ENCODE measurements at places on chromosomes 1 and 21.
A peak's percentile ranks its signal among the peaks of the same experiment; 100 is the strongest.

DNA sequence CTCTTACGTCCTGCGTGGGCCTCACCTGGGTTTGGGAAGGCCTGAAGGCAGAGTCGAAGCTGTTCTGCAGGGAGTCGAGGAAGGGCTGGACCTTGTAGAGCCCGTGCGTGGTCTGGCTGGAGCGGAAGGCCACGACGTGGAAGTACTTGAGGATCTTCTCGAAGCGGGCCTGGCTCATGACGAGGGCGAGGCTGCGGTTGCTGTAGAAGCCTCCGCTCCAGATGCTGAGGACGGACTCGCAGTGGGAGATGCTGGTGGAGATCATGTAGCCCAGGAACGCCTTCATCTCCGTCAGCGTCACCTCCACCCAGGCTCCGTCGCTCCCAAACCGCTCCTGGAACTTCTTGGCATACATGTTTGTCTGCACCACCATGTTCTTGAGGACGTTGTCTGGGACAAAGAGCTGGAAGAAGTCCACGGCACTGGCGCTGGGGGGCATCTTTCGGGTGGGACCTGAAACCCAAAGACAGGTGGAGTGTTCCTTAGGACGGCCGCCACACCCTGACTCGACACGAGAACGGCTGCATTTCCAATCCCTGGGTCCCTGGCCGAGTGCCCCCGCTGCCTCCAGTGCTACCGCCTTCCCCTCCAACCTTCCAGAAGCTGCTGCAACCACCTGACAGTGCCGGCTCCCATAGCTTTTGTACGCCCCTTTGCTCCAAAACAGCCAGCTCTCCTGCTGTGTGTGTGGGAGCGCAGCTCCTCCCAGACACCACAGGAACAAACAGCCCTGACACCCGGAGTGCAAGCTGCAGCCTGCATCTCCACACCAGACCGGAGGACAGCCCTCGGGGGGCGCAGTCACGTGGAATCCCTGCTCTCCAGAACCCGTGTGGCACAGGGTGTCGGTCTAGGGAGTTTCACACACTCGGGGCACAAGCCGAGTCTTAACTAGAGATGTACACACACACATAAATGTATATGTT lies 69.0 kb downstream of the PGBD5 start:
- peak; percentile 1 for DNase-seq

GRCh38 chr21:27221077-27221476 lies 254.2 kb upstream of the ADAMTS5 start:
- DNase-seq, result no peak

DNA sequence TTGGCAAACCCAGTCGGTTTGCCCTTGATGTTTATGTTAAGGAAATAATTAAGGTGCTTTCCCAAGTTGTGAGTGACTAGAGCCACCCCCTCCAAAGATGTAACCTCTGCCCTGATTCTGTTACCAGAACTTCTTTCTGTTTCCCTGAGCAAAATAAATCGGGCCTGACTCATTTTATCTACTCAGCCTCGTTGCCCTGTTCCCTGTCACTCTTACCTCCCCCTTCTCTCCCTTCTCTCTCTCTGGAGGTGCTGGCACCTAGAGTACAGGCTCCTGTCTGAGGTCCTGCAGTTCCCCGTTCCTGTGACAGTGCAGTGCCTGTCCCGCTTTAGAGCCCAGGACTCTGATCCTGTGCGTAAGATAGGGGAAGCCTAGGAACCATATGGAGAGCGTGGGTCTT lies 35.4 kb downstream of the CXADR start:
- DNase-seq, result no peak

- no peak for DNase-seq
Observed at GRCh38 chr1:63775418-63776127, 1.8 kb downstream of the ROR1 start.

GRCh38 chr1:240792915-240793529 lies 181.1 kb upstream of the GREM2 start:
- DNase-seq, result no peak

DNA sequence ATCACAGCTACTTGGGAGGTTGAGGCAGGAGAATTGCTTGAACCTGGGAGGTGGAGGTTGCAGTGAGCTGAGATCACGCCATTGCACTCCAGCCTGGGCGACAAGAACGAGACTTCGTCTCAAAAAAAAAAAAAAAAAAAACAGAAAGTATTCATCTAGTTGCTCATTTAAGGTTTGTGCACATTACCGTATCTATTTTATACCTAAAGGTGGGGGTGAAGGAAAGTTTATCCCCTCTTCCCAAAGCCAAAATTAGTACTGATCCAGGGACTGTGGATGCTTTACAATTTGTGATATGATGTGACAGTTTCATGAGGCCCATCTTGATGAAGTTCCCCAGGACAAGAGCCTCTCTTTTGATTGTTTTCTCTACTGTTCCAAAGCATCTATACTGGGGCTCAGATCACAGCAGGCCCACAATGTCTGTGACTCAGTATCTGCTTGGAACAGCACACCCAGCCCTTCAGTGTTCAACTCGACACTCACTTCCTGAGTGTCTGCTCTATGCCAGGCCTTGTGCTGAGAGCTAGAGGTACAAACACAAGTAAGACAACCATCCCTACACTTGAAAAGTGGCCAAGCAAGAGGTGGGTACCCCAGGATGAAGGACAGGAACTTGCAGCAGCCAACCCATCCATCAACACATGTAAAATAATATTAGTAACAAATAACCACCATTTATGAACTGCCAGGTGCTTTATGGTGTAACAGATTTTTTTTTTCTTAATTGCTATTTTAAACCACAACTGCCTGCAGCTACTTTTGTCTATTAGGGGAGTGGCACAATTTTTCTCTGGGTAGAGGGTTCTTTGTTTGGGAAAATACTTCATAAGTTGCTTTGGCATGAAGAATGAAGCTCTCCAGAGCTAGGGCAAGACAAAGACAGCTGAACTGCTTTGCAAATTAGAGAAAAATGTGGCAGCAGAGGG lies 29.0 kb upstream of the KHDRBS1 start:
- DNase-seq, result no peak

GRCh38 chr1:236575523-236575922 lies 28.8 kb downstream of the HEATR1 start:
- DNase-seq, result no peak

- no peak for DNase-seq
Observed at GRCh38 chr1:150804671-150805070, 3.4 kb downstream of the CTSK start.

- no peak for DNase-seq
Observed at GRCh38 chr1:244502630-244503029, 41.6 kb downstream of the CATSPERE start.

DNA sequence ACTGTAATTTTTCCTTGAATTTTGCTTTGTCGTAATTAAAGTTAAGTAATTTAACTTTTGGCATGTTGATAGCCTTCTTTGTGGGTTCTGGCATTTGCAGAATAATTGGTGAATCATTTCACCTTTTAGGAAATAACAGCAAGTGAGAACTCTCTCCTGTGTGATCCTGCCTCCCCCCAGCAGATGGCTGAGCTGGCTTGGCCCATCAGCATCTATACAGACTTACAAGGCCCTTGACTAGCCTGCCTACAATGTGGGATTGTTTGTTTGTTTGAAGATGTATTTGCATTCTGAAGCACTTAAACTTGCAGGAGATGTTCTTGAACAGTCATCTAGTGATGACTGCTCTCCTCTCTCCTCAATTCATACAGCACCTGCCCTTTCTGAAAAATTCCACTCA lies 55.9 kb downstream of the MACO1 start:
- no peak for DNase-seq

GRCh38 chr1:46818591-46818990 lies 19.7 kb downstream of the CYP4B1 start:
- no peak for DNase-seq

- no peak for DNase-seq
Observed at GRCh38 chr1:117143871-117144270, 22.3 kb upstream of the TRIM45 start.

DNA sequence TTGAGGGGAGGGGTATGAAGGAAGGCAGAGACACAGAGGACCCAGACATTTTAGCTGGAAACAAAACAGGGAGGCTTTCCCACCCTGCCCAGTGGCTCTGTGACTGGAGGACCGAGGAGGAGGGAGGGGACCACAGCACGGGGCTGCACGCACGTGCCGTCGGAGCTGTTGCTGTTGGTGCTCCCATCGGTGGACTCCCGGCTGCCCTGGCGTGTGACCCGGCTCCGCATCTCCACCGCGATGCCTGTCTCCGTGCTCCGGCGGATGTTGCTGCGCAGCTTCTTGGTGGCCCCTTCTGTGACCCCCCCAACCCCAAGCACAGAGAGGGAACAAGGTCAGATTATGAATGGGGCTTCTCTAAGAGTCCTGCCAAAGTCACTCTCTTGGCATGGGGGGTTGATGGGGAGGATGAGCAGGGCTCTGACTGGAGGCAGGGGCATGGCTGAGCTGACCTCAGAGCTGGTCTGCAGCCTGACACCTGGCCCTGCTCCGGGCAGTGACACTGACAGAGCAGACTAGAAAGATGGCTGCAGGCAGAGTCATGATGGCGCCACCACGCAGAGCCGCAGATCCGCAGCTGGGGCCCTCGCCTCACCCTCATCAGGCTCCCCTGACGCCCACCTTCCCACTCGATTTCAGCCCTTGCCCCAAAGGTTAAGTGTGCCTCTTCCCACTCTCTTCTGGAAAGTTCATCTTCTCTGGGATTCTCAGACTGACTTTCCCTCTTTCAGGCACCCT lies 29.6 kb downstream of the RIMS3 start:
- DNase-seq, result no peak

DNA sequence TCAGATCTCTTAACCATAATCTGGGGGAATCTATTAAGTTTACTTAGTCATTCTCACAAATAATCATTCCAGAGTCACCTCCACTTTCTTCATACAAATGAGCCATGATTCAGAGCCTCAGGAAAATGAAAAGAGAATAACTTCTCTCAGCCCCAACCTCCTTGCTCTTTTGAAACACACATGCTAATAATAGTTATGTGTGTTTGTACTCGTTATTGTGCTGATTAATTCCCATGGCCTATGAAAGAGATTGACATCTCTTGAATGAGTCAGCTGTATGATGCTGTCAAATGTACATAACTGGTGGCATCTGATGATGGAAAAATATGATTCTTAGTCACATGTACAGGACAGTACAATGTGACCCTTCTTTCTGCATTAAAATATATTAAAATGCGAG lies 41.5 kb downstream of the DTL start:
- DNase-seq, result no peak

DNA sequence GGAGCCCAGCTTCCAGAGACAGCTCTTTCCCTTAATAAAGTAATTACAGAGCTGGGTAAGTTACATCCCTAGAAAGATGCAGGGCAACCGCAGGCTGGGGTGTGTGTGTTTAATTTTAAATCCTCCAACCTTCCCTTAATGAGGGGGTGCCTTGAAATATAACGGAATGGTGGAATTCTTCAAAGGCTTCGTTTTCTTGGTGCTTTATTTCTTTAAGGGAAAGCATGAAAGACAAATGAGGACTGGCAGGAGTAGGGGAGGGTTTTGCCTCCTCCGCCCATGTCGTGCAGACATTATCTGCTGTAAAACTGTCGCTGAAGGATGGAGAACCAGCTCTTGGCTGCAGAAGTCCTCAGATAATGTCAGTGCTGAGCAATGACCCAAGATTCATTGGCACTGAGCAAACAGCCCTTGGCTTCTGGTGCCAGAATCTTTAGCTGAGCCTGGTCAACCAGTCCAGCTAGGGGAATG lies 15.5 kb downstream of the SLC6A17 start:
- DNase-seq, result no peak

DNA sequence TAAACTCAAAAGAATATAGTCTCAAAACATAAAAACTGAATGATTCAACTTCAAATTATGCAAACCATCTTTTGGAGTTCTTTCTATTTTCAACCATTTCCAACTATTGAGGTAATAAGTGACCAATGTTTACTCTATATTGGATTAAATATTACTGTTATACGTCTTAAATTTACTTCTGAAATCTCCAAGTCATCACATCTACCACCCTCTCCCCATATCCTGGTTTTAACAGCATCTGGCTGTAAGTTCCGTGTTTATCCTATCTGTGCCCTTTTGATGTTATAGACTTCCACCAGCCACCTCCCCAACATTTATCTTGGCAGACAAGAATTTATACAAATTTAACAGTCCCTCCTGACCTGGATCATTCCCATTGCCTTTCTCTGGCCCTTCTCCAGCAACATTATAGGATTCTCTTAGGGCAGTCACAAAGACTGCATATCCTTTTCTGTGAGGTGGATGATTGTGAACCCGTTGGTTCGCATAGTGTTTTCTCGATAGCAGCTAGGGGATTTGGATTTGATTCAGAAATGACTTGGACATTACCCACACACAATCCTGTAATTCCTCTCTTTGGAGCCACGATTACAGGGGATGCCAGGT lies 313.4 kb upstream of the FMN2 start:
- DNase-seq, result no peak

- DNase-seq, result no peak
Observed at GRCh38 chr1:51491166-51491981, 27.7 kb downstream of the EPS15 start.

DNA sequence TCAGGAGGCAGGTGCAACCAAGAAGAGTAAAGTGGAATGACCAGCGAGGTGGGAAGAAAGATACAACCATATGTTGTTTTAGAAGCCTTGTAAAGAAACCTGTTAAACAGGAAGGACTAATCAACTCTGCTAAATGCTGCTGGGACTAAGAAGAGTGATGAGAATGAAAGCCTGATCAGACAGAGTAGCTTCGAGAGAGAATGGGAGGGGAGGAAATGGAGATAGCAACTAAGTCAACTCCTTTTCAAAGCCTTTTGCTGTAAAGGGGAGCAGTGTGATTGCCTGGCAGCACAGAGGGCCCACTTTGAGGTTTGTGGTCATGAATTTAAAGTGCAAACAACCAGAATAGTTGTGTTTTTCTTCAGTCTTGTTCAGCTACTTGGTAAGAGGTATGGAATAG lies 31.4 kb downstream of the SLC30A7 start:
- no peak for DNase-seq

DNA sequence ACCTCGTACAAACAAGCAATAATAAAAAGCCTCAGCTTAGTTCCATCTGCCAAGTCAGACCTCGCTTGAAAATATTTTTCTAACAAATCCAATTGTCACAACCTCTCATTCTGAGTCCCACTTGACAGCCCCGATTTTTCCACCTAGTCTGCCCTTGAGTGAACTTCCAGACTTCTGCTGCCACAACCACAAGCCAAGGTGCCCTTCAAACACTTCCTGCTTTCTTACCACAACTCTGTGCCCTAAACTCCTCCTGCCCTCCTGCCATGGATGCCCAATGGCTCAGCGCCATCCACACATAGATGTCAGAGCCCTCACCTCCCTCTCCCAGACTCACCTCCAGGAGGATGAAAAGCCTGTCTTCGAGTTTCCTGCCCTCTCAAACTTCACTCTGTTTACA lies 3.9 kb downstream of the TMPRSS2 start:
- no peak for DNase-seq

GRCh38 chr1:31444725-31445448 lies 31.9 kb downstream of the SERINC2 start:
- DNase-seq, result no peak

DNA sequence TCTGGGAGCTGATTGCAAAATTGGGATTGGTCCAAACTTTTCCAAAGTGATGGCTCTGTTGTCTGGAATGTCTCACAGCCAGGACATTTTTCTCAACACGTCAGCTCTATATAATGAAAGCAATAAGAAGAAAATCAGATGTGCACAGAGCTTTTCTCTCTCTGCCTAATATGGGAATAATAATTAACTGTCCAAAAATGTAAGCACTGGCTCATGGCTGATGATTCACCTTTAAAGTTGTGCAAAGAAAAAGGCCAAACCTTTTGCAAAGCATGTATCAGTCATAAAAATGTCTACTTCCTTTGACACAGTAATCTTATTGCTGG lies 30.4 kb downstream of the ZNF281 start:
- peak; percentile 15 for DNase-seq

GRCh38 chr1:206566999-206567398 lies 45.3 kb downstream of the EIF2D start:
- no peak for DNase-seq

GRCh38 chr1:207565546-207566468 lies 69.8 kb downstream of the CR1 start:
- DNase-seq, result no peak

- DNase-seq, result no peak
Observed at GRCh38 chr1:10888791-10889649, 92.6 kb upstream of the CASZ1 start.
